HL-60 (cell line): ENCODE measurements at places on chromosomes 12 and 14.

DNA sequence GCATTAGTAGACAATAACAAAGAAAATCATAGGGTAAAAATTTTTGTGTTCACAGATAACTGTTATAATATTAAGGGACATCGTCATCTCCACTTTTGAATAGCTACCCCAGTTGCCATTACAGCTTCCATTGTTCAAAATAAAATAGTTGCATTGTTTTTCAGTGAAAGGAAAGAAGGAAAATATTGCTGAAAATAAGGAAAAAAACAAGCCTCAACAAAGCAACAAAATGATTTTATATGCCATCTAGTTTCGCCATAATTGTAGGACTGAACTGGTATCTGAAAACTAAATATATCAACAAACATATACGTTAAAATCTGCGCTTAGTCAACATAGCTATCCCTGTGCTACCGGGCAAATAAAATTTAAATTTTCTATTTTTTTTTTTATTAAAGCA is 3.3 kb downstream of the CDK17 start:
- no peak for DNase-seq

GRCh38 chr12:89951050-89951693 is 242.5 kb upstream of the ATP2B1 start:
- DNase-seq: no peak

GRCh38 chr12:72207079-72207478 is 65.1 kb upstream of the TRHDE start:
- no peak for DNase-seq

DNA sequence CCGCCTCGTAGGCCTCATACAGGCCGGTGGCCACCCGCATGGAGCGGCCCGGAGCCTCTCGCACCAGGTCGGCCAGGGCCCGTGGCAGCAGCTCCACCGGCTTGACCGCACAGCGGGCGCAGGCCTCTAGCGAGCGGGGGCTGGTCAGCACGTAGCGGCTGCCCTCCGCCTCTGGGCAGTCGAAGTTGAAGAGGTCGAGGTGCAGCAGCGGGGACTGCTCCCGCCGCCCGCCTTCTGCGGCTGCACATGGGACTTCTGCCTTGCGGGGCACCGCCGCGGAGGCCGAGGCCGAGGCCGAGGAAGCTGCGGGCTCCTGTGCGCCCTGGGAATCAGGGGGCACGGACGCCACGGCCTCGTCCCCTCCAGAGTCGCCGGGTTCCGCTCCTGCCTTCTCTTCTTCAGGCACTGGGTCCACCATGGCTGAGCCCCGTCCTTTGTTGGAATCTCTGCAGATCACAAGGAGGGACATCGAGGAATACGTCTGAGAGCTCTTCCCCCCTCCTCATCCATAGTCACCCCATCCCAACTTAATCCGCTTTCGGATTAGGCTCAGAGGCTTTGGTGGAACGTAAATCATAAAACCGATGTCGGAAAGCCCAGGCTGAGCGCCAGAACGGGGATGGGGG is 1.4 kb downstream of the CCDC177 start:
- DNase-seq: no peak

GRCh38 chr12:105947906-105948305 is 190.8 kb downstream of the NUAK1 start:
- no peak for DNase-seq
